ENCODE measurements at places on chromosomes 1 and 21.

GRCh38 chr1:153832293-153832692 lies 57.1 kb downstream of the SLC27A3 start:
- DNase-seq: no peak

- no peak for DNase-seq
These were observed 50.9 kb downstream of the S100B start for GRCh38 chr21:46553993-46554392.

GRCh38 chr1:61123326-61123725 lies 41.0 kb downstream of the NFIA start:
- DNase-seq: no peak

DNA sequence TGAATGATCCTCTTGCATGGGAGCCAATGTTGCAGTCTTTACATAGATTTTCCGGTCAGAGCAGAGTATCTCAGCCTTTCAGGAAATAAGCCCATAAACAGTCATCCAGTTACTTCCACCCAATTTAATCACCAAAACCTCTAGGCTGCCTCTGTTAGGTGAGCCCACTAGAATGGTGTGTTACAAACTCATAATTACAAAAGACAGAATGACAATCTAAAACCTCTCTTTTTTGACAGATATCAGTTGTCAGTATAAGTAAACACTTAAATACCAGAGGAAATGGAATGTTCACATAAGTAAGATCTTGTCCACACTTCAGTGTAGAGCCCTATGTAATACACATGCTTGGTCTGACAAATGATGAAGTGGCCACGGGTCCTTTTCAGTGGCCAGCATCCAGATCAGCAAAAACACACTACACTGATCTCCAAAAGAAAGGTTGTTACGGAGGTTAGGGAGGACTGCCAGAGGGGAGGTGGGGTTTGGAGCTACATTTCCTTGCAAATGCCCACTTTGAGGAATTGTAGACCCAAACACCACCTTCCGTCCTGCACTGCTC lies 71.3 kb upstream of the FBXO28 start:
- DNase-seq: peak; percentile 47

GRCh38 chr21:17389311-17389710 lies 123.5 kb upstream of the CXADR start:
- no peak for DNase-seq

GRCh38 chr1:163562355-163562754 lies 240.6 kb downstream of the NUF2 start:
- no peak for DNase-seq

DNA sequence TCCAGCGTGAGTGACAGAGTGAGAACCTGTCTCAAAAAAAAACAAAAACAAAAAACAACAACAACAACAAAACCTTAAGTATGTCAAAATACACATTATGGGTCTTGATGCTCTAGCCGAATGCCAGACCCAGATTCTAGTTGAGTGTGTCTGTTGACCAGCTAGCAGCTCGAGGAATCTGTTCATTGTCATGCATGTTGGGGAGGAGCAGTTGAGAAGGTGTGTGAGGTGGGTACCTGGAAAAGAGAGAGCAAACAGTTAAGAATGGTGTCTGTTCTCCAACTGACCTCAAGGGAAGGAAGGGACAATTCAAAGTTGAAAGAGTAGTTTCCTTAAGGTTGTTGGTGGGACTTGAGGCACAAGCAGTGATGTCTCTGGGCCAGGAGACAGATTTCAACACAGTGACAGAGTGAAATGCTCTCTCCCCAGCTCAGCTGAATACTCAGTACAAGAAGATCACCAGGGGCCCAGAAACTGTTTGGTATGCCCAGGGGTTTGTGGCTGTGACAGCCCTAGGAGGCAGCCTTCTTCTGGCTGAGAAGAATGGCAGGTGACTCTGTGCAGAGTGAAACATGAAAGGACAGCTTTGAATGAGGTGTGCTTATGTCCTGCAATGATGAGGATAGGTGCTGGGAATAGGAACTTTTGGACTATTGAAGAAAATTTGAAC lies 14.4 kb upstream of the POU2F1 start:
- DNase-seq: no peak

- no peak for DNase-seq
These were observed 6.8 kb downstream of the BSND start for GRCh38 chr1:55005351-55006140.

DNA sequence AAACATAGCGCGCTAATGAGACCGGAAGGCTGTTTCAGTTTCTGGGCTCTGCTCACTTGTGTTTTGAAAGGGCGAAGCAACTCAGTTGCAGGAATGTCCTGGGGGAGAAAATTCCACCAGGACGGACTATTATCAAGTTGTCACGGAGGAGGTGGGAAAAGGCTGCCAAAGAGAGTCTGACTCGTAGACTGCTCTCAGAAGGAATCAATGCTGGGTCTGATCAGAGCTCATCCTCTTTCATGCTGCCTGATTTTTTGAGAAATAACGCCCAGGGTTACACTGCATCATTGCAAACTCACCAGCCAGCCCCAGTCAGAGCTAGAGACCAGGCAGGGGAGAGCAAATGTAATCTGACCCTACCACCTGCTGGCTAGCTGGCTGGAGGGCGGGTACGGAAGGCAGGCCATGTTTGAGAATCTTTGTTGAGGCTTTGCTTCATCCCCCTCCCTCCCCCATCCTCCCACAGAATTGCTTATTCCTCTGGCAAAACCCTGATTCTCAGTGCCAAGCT lies 36.4 kb upstream of the BCL9 start:
- DNase-seq: peak; percentile 49

DNA sequence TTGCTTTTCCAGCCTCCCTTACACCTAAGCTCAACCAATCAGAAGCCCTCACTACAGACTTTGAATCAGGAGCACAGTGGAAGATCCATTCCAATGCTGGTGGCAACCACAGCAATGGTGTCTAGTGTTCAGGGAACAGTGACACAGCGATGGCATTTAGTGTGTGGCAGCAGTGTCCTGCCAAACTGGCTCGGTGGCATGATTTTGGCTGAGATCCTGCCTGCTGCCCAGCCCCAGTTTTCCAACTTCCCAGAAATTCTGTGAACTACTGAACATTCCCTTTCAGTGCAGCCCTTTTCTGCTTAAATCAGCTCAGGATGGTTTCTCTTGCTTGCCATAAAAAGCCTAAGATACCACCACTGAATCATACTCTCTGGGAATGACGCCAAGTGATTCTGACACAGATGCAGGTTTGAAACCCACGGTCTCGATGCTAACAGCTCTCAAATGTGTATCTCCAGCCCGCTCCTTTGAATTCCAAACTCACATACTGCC lies 8.8 kb downstream of the ASAP3 start:
- peak; percentile 95 for DNase-seq

- no peak for DNase-seq
These were observed 1.6 kb upstream of the PAQR7 start for GRCh38 chr1:25877155-25877554.

DNA sequence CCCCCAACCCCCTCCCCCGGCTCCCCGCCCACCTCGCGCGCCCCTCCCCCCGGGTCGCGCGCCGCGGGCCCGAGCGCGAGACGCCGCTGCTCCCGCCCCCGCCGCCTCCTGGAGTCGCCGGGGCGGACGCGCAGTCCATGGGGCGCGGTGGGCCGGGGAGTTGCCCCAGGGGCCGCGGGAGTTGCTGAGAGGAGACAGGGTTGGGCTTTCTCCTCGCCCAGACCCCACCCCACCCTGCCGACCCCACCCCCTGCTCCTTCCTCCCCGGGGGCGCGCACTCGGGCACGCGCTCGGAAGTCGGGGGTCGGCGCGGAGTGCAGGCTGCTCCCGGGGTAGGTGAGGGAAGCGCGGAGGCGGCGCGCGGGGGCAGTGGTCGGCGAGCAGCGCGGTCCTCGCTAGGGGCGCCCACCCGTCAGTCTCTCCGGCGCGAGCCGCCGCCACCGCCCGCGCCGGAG lies at the start of gene LAMC1:
TSS of gene LAMC1 (plus strand) at position 275 of the 455 bp plus-strand sequence. CDS start 297 bp downstream, outside the sequence.
- DNase-seq: peak; percentile 68

- peak; percentile 82 for DNase-seq
These were observed 40.2 kb downstream of the APP start for GRCh38 chr21:26130249-26130881.

- no peak for DNase-seq
These were observed 97.7 kb downstream of the IGSF21 start for GRCh38 chr1:18205319-18205718.

DNA sequence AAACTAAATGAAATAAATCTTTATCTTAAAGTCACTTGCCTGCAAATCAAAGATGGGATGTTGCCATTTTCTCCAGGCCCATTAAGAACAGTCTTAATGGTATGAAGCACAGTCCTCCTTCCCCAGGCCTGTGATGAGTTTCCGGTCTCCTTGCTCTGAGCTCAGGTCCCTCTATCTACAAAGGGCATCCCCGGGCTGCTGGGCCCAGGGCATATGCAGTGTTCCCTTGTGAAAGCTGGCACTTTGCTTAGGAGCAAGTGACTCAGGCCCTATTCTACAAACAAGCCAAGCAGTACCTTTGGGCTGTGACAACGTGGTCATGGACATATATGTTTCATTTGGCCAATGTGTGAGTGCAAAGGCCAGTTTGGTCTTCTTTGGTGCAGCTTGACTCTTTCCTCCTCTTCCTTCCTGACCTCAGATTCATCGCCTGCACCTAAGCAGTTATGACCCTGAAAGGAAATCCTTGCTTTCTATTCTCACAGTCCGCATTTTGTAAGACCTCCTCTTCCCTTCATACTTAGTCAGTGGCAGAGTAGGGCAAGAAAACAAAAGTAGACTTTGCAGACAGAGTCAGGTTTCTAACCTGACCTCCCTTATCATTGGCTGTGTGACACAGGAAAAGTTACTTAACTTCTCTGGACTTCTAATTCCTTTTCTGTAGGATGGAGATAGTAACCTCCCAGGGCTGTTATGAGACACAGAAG lies 109.5 kb downstream of the ERG start:
- no peak for DNase-seq

DNA sequence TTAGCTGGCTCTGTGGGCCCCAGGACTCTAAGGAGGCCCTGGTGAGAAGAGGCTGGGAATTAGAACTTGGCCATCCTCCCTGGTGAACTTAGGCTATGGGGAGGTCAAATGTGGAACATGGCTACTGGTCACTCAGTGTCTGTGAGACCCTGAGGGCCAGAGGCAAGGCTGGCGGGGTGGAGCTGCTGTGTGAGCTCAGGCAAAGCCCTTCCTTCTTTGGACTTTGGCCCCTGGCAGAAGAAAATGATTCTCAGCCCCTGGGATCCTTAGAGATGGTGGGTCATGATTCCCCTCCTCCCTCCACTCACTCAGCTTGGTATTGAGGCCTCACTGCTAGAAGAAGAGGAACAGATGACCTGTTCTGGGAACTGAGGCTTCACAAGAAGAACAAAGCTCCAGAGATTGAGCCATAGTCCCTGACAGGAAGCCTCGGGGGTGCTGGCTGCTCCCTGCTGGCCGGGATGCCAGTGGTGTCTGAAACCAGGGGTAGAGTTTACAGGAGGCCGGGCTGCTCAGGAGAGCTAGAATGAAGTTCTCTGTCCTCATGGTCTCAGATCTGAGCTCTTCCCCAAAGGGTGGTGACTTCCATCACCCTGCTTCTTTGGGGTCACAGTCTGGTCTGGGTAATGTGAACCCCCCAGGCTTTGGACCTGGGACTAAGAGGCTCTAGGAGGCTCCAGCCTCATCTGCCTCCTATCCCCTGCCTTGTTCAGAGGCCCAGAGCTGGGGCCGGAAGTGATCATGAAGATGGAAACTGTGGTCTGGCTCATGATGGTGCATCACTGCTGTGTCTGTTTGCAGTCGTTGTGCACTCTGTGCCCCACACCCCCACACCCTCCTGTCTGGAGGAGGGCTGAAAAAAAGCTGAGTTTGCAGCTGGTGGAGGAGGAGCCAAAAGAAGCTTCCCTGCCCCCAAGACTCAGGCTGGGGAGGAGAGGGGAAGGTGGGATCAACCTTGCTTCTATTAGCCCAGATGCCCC lies 905 bp downstream of the BTBD19 start:
- peak; percentile 82 for DNase-seq

DNA sequence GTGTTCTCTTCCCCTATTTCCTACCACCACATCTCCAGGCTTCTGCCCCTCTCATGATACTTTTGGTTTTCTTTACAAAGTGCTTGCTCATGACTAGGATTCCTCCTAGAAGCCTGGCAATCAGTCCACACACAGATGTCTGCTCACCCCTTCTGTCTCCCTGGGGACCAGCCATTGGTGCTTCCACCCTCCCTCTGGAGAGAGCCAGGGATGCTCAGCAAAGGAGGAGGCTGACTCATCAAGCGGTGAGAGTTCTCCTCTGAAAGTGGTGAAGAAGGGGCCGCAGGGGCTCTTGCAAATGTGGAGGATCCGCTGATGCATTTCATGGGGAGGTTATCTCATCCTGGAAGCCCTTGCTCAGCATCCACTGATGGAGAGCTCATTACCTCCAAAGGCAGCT lies 14.5 kb downstream of the NT5C1A start:
- no peak for DNase-seq

DNA sequence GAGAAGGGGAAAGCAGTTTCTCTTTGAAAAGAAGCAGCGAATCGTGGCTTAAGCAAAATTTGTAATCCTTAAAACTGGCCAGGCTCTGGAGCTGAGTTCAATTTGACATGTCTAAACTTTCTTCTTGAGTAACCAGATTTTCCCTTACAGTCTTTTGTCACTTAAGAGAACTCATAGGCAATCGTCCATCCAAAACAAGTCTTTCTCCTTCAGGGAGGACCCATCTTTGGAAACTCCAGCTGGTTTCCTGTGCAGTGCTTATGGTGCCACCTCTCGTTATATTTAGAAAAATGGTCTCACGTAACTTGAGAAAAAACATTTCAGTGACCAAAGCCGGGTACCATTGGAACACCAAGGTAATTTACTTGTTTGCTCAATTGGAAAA lies 1.8 kb upstream of the PTTG1IP start:
- peak; percentile 26 for DNase-seq

All from astrocyte (in vitro differentiated cells and primary cell).